ENCODE measurements at places on chromosomes 5 and 9. TPM values are rescaled to one million over a fixed set of nuclear protein-coding genes. Genes with fewer than 3 reads are reported as not detected.

DNA sequence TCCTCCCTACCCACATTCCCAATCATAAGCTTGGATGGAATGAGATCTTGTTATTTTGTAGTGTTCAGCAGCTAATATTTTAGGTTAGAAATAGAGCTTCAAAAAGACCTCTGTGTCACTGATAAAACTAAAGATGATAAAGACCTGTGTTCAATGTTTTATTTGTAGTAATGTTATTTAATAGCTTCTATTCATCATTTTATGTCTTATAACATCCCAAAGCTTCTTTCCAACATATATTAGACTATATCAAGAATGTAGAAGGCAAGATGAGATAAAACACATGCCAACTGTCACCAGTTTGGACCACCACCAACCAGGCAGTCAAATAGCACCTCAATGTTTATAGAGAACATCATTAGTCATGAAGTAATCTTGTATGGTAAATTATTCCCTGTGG, 409.5 kb upstream of the ITGA1 start:
- no peaks in the 10 kb centered on the region for H3K27me3 ChIP-seq
- no peaks in the 10 kb centered on the region for H3K36me3 ChIP-seq
- DNase-seq: no peak
- H3K4me3 ChIP-seq: no peak overlapping the region
- no peaks in the 10 kb centered on the region for H3K4me1 ChIP-seq

GRCh38 chr5:56206126-56206910, 26.8 kb downstream of the ANKRD55 start:
- no peak overlapping the region for H3K27ac ChIP-seq
- DNase-seq: no peak
- H3K4me3 ChIP-seq: no peak overlapping the region
- H3K27me3 ChIP-seq: no peaks in the 10 kb centered on the region
- no peaks in the 10 kb centered on the region for H3K36me3 ChIP-seq

DNA sequence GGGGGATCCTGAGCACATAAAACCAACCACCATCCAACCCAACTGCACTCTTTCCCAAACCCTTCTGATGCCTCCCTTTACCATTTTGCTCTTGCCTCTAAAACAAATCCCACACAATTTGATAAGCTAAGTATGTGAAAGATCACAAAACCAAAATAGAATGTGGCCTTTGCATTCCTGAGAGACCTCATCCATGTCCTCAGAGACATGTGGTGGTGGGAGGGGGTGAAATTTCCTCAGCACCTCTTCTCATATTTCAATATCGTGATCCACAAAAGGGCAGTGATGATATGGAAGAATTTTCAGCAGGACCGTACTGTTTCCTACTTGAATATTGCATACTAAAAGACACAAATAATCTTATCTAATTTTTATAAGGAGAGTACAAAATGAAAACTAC, 423.3 kb downstream of the TLE1 start:
- no peaks in the 10 kb centered on the region for H3K4me1 ChIP-seq
- H3K27ac ChIP-seq: no peak overlapping the region
- DNase-seq: no peak
- no peaks in the 10 kb centered on the region for H3K36me3 ChIP-seq
- H3K27me3 ChIP-seq: no peaks in the 10 kb centered on the region
- H3K4me3 ChIP-seq: no peak overlapping the region

- H3K27me3 ChIP-seq: no peaks in the 10 kb centered on the region
- H3K27ac ChIP-seq: no peak overlapping the region
- no peak overlapping the region for H3K4me3 ChIP-seq
- no peaks in the 10 kb centered on the region for H3K4me1 ChIP-seq
- H3K36me3 ChIP-seq: peaks cover 6% of the 10 kb centered on the region
- peak; percentile 5 for DNase-seq
Measured at GRCh38 chr9:120436983-120437475, 142.9 kb downstream of the CDK5RAP2 start.

OR1L8 gene
- total RNA-seq: not detected

CNTNAP3 gene
- 8.0 TPM for total RNA-seq

- no peak overlapping the region for H3K4me3 ChIP-seq
- no peak overlapping the region for H3K27ac ChIP-seq
- no peaks in the 10 kb centered on the region for H3K4me1 ChIP-seq
- no peaks in the 10 kb centered on the region for H3K27me3 ChIP-seq
Measured at GRCh38 chr9:110452227-110452801, 114.7 kb upstream of the TXNDC8 start.

GRCh38 chr5:130529511-130530485, 625.5 kb downstream of the CHSY3 start:
- H3K4me1 ChIP-seq: no peaks in the 10 kb centered on the region
- no peak for DNase-seq
- H3K36me3 ChIP-seq: no peaks in the 10 kb centered on the region
- no peak overlapping the region for H3K4me3 ChIP-seq
- no peaks in the 10 kb centered on the region for H3K27me3 ChIP-seq

DNA sequence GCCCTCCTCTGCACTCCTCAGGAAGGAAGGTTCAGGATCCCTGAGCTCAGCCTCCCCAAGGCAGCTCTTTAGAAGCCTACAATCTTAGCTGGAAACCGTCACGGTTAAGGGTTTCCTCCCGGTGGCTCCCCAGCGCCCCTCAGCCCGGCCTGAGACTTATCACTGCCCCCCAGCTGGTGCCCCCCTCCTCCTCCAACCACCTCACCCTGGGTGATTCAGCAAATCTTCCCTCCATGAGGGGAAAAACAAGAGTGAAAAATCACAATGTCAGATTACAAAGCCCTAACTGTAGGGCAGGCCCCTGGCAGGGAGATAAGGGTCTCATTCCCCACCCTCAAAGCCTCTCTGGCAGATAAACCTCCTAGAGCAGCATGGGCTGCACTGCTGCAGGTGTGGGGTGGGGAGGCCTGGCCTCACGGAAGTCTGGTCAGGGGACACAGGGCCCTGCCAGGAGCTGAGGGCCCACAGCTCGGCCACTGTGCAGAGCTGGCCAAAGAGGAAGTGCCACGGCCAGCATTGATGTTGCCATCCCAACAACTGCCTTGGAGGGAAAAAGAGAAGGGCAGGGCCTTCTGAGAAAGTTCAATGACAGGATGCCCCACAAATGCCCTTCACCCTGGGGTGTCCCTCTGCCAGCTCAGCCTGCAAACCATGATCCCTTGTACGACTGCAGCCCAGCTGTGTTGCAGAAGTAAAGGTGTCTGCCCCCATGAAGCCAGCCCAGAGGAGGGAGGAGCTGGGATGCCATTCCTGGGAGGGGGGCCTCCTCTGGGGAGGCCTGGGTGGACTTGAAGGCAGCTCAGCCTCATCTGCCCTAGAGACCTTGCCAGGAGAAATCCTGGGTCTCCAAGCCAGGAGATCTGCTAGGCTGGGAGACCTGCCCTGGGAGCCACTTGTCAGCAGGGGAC, 25.9 kb downstream of the GFI1B start:
- no peaks in the 10 kb centered on the region for H3K27me3 ChIP-seq
- peaks cover 34% of the 10 kb centered on the region for H3K4me1 ChIP-seq
- H3K27ac ChIP-seq: no peak overlapping the region
- no peak for DNase-seq
- H3K4me3 ChIP-seq: no peak overlapping the region

Measured in esophagus squamous epithelium (tissue), 5 donors.